ENCODE measurements at places on chromosomes 3 and 15.

DNA sequence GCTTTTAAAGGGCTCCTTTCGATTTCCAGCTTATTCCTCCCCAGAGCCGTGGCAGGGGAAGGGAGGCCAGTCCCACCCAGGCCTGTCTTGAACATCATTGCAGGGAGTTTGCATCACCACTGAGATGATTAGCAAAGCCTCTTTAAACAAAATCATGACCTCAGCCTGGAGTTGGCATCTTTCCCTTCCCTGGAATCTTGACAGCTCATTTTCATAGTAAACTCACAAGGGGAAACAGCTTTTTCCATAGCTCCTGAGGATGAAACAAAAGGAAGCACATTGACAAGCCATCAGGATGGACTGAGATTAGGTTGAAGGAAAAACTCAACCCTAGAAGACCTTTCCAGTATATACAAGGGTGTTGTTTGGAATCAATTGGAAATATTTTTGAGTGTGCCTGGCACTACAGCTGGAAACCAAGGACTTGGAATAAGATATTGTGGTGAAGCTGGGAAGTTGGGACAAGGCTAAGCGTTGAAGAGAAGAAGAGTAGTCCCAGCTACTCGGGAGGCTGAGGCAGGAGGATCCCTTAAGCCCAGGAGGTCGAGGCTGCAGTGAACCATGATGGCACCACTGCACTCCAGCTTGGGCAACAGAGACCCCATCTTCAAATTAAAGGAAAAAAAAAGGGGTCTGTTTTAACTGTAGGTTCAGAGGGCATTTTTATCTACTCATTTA is 3.1 kb upstream of the LARP6 start:
- H3K4me1 ChIP-seq: no peaks in the 10 kb centered on the region
- no peaks in the 10 kb centered on the region for H3K36me3 ChIP-seq
- no peak for DNase-seq
- no peak overlapping the region for H3K4me3 ChIP-seq

DNA sequence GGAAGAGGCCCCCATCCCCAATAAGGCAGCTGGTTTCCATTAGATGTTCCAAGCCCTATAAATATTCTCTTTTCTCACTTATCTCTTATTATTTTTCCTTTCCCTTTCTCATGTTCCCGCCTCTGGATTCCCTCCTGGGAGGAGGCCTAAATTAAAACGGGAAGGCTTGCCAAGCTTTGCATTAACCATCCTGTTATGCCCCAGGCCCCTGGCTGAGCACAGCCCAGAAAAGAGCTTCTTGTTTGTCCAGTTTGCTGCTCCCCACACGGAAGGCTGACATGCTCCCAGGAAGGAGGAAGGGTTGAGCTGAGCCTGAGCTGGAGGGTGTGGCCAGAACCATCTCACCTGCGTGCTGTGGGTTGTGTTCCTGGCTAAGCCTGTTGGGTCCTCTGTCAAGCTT is 63.1 kb upstream of the BOC start:
- H3K27me3 ChIP-seq: no peaks in the 10 kb centered on the region
- H3K4me1 ChIP-seq: no peaks in the 10 kb centered on the region
- no peaks in the 10 kb centered on the region for H3K36me3 ChIP-seq
- no peak for DNase-seq
- H3K27ac ChIP-seq: no peak overlapping the region

- no peaks in the 10 kb centered on the region for H3K36me3 ChIP-seq
- peaks cover 31% of the 10 kb centered on the region for H3K4me1 ChIP-seq
- no peak overlapping the region for H3K27ac ChIP-seq
- no peak for DNase-seq
- H3K4me3 ChIP-seq: no peak overlapping the region
Observed at GRCh38 chr3:38516669-38517068, 20.5 kb downstream of the EXOG start.

DNA sequence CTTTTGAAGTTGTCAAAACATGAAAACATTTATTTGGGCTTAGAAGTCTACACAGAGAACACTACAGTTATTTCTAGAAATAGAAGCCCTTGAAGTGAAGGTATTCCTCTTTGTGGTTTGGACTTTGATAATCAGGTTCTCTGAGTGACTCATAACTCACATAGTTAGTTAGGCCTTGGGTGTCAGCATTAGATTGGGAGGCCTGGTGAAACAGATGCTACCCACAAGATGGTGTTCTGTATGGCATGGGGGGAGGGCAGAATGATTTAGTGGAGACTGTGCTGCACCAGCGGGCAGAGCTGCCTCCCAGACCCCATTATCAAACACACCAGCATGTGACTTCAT is 108.9 kb upstream of the ETV5 start:
- H3K27me3 ChIP-seq: no peaks in the 10 kb centered on the region
- DNase-seq: no peak
- no peaks in the 10 kb centered on the region for H3K4me1 ChIP-seq
- H3K4me3 ChIP-seq: no peak overlapping the region
- H3K36me3 ChIP-seq: no peaks in the 10 kb centered on the region
- H3K27ac ChIP-seq: no peak overlapping the region

DNA sequence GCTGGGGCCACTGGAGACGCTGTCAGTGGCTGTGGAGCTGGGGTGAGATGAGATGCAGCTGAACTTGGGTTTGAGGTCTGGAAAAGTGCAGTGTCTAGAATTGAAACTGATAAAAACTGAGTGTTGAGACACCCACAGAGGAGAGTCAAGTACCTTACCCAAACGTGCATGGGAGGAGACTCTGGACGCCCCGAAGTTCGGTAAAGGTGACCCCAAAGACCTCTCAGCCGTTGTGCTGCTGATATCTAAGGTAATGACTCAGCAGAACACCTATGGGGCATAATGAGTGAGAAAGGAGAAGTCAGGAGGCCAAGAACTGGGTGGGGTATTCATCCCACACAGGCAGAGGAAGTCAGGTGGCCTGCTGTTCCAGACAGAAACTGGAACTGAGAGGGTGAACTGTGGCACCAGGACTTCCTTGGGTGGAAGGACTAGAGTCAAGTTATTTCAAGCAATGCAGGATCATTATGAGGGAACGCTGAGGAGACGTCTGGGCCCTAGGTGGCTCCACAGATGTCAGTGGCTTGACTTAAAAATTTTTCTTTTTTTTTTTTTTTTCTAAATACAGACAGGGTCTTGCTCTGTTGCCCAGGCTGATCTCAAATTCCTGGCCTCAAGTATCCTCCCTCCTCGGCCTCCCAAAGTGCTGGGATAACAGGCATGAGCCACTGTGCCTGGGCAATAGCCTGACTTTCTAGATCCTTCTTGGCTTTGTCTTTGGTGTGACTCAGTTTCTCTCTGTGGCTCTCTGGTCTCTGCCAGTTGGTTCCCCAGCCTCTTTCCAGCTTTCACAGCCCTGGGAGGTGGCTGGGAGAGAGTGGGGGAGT is 67.6 kb upstream of the GCNT3 start:
- H3K36me3 ChIP-seq: no peaks in the 10 kb centered on the region
- H3K4me1 ChIP-seq: no peaks in the 10 kb centered on the region
- no peak for DNase-seq

DNA sequence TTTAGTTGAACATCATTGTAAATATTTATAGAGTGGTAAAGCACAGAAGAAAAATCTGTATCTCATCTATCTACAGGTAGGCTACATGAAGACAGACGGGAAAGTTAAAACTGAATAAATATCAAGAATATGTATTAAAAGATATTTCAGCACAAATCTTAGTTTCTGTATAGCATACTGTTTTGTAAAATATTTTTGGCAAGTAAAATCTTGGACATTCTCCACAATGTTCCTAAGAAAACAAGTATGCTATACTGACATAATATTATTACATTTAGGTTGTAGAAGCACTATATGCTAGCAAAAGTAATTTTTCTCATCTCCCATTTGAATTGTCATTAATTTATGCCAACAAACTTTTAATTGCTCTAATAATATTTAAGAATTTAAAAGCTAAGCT is 326.4 kb upstream of the ARL6 start:
- no peak overlapping the region for H3K27ac ChIP-seq
- no peaks in the 10 kb centered on the region for H3K36me3 ChIP-seq
- no peak for DNase-seq

- no peak overlapping the region for H3K4me3 ChIP-seq
- DNase-seq: no peak
Observed at GRCh38 chr3:130084436-130084980, 2.9 kb downstream of the ALG1L2 start.
